ENCODE measurements at places on chromosomes 1 and 21. TPM values are rescaled to one million over a fixed set of nuclear protein-coding genes. Genes with fewer than 3 reads are reported as not detected.

Gene VTCN1
- total RNA-seq = not detected

GRCh38 chr1:37813529-37814145 lies 5.6 kb upstream of the YRDC start:
- no peak for DNase-seq

DNA sequence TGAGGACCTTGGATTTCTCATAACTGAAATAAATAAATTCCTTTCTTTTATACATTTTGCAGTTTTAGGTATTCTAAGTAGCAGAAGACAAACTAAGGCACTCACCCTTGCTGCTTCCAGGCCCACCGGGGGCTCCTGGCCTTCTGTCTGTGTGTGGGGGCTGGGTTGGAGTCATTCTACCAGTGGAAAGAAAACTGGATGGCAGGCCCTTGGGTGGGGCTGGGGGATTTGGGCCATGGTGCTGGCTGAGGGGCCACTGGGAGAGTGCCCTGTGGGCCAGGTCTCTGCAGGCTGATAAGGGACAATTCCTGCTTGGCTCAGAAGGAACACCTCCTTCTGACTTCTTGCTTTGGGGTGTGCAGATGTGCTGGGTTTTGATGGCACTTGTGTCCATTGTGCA lies 54.0 kb upstream of the CSF3R start:
- DNase-seq = no peak

DNA sequence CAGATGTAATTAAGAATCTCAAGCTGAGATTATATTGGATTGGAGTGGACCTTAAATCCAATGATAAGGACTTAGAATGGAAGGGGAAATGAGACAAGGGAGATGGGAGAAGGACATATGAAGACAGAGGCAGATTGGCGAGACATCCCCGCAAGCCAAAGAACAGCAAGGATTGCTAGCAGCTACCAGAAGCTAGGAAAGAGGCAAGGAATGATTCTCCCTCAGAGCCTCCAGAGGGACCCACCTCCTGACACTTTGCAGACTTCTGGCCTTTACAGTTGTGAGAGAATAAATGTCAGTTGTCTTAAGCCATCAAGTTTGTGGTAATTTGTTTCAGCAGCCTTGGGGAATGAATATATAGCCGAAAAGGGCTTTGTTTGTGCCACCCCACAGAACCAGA lies 20.7 kb downstream of the METTL13 start:
- DNase-seq = no peak
